Glutamatergic neuron (in vitro differentiated cells): ENCODE measurements at places on chromosomes 16 and 17.

- no peak for DNase-seq
Measured at GRCh38 chr16:17571499-17572093, 100.8 kb upstream of the XYLT1 start.

DNA sequence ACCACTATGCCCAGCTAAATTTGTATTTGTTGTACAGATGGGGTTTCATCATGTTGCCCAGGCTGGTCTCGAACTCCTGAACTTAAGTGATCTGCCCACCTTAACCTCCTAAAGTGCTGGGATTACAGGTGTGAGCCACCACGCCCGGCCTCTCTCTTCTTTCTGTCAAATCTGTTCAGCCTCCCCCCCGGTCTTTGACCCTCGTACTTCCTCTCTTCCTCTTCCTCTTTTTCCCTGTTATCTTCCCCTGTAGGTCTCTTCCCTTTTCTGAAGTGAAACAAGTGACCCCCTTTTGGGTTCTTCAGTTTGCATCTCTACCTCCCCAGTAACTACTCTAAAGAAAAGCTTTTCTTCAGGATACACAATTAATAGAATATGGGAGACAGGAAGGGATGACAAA is 31.7 kb upstream of the DHX40 start:
- DNase-seq = no peak

DNA sequence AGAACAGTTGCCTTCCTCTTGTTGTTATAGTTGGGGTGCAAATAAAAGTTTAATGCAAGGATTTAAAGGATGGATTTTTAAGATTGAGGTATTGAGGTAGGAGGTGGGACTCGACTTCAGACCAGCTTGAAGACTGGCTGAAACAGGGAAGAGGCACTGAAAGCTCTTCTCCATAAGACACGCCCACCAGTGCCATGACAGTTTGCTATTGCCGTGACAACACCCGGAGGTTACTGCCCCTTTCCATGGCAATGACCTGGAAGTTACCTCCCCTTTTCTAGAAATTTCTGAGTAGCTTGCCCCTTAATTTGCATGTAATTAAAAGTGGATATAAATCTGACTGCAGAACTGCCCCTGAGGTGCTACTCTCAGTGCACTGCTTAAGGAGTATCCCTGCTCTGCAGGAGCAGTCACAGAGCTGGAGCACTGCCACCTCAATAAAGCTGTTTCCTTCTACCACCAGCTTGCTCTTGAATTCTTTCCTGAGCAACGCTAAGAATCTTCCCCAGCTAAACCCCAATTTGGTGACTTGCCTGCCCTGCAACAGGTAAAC is 122.6 kb downstream of the SHISA6 start:
- no peak for DNase-seq

DNA sequence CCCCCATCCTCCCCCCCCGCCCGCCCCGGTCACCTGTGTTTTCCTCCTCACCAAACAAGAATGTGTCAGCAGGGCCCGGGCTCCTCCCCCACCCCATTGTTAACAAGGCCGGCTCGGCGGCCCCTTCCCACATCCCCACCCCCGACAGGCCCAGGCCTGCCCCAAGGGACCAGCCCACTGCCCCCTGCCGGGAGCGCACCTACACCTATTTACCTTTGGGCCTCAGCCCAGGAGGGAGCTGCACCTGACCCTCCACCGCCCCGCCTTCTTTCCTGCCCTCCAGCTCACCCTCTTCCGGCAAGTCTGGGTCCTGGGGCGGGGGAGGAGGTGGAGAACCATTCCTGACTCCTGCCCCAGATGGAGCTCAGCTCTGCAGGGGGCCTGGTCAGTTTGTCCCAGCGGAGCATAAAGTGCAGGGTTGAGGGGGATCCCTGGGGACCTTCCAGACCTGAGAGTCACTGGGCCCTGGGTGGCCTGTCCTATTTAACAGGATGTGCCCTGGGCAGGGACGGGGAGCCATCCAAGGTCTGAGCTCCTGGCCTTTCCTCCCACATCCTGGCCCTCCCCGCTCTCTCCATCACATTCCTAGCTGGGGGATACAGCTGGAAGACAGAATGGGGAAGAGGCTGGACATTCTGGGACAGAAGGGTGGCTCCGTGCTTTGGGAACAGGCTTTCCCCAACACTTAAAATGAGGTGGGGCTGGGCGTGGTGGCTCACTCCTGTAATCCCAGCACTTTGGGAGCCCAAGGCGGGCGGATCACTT is 8.3 kb downstream of the FOXJ1 start:
- no peak for DNase-seq

DNA sequence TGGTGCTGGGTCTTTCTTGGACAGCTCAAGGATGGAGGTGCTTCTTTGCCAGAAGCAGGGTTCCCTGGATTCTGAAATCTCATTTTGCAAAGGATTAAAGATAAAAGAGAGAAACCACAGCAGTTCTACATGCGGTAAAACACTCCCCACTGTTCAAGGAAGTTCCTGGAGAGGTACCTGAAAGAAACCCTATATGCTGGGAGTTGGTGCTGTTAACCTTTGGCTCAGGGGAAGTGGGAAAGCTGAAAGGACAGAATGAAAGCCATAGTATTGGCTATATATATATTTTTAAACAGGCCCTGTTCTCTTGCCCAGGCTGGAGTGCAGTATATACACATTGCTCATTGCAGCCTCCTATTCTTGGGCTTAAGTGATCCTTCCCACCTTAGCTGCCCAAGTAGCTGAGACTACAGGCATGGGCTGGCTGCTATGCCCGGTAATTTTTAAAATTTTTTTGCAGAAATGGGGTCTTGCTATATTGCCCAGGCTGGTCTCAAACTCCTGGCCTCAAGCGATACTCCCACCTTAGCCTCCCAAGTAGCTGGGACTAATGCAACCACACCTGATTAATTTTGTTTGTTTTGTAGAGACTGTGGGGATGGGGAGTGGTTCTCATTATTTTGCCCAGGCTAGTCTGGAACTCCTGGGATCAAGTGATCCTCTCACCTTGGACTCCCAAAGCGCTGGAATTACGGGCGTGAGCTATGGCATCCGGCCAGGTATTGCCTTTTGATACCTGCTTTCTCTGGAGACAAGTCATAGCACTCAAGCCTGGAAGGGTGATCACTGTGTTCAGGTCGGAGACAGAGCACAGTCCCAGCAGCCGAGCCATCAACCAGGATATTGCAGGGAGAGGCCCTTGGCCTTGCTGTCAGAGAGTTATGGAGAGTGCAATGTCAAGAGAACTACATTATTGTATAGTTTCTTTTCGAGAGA is 55.2 kb downstream of the MSI2 start:
- no peak for DNase-seq

DNA sequence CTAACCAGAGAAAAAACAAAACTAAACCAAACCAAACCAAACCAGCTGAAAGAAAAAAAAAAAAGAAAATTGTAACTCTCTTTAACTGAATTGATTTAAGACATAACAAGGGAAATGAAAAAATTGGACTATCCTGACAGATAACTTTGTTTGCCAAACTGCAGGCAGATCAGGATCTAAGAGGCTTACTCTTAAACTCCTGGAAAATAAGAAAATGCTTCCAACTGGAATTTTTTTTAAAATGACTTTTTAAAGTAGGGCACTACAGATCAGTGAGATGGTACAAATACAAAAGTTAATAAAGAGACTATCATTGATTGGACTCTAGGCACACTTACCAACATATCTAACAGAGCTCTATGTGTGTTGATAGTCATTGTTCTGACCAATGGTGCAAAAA is 125.5 kb upstream of the KCNJ16 start:
- no peak for DNase-seq

DNA sequence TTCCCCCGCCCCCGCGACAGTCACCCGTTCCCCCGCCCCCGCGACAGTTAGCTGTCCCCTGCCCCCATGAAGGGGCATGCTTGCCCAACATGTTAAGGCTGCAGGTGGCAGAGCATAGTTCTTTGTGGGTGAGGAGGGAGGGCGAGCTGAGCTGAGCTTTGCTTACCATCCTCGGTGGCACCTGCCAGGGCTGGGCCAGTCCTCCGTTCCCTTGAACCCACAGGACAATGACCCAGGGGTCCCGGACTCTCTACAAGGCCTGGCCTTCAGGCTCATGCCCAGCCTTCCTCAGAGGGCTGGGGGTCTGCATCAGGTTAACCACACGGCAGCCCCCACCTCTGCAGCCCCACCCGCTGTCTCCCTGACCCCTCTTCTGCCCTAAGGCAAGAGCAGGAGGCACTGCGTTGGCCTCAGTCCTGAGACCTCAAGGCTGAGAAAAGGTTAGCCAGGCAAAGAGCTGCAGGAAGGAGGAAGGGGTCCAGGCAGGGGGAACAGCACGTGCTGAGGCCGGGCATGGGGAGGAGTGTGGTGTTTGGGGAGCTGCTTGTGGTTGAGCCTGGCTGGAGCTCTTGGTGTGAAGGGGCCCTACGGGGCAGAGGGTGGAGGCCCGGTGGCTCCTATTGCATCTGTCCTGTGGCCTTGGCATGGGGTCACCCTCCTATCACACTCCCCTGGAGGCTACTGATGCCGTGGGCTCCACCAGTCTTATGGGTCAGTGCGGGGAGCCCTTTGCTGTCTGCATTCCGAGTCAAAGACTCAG is 11.4 kb upstream of the DOC2B start:
- DNase-seq = no peak

GRCh38 chr16:58462499-58462996 is 37.4 kb upstream of the NDRG4 start:
- DNase-seq = no peak

- DNase-seq = no peak
Measured at GRCh38 chr16:2854700-2855309, 3.2 kb downstream of the PRSS22 start.

GRCh38 chr17:31511195-31511578 is 119.7 kb downstream of the RAB11FIP4 start:
- peak; percentile 10 for DNase-seq

DNA sequence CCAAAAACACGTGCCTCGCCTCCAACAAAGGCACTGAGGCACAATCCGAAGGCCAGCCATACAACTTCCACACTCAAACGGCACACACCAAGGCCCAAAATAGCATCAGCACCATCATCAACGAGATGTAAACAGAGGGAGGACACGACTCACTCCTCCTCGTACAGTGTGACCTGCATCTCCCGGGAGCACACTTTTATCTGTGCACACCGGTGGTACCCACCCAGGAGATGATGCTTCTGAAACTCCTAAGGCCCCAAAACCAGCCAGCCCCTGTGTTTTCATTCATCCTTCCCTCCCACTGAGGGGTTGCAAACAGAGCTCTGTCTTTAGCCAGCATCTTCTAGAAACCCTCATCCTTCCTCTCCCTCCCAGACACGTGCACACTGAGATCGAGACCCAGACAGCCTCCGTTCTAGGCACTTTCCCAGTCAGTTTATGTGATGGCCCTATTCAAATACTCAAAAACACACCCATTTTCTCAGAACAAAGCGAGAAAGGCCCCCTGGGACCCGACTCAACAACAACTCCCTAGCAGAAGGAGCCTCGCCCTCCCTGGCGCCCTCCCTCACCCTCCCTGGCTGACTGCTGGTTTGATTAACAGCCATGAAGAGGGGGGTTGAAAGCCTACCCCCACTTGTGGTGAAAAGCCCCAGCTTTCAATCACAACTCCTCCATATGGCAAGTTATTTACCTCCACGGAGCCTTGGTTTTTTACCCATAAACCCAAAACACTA is 76.3 kb downstream of the GAS7 start:
- DNase-seq = no peak

GRCh38 chr16:52547004-52547833 is at the start of gene TOX3:
TSS of gene TOX3 (minus strand) at chr16:52547143. CDS start at chr16:52546723, 420 bp downstream.
- peak; percentile 80 for DNase-seq

DNA sequence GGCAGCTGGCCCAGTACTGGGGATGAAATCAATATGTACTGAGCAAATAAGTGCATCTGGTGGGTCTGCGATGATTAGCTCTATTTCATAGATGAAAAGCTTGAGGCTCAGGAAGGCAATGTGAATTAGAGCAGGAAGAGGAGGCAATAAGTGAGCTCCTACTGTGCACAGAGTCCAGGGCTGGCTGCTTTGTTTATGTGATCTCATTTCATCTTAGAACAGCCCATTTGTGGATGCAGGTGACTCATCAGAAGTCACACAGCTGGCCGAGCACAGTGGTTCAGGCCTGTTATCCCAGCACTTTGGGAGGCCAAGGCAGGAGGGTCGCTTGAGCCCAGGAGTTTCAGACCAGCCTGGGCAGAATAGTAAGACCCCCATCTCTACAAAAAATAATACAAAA is 7.1 kb downstream of the TMEM114 start:
- no peak for DNase-seq

DNA sequence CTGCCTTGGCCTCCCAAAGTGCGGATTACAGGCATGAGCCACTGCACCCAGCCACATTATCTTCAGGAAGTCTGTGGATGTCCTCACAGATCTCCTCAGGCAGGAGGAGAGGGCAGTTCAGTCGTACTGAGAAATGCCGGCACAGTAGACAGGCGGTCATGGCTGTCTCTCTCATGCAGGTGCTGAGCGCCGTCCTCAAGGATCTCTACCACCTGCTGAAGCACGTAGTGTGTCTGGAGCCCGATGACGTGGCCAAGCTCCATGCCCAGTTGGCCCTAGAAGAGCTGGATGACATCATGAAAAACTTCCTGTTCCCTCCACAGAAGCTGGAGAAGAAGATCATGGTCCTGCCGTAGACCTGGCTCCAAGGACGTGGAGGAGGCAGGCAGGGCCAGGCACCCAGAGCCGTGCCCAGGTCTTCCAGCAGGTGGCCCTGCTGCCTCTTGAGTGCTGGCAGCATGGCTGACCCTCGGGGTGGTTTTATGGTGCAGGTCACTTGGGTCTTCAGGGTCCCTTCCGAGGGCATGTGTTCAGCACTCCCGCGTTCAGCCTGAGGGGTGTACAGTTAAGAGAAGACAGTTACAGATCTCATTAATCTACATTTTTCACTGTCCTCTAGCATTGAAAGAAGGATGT is 22.0 kb upstream of the HAS3 start:
- DNase-seq = no peak

DNA sequence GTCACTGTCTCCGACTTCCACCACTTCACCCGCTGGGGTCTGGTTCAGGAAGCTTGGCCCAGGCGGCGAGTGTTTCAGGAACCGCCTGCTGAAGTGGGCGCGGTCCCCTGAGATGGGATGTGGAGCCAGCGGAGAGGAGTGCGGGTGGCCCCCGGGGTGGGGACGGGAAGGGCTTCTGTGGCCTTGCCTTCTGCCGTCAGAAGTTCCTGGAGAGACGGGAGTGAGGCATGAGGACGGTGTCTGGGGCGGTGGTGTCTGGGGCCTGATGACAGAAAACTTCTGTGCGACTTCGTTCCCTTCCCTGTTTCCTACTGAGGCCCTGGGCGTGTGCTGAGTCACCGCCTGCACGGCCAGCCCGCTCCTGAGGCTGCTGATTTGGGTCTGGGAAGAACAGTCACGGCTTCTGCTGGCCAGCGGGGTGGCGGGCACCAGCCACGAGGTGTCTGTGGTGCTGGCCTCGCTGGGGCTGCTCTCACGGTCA is 12.3 kb upstream of the NLRC3 start:
- no peak for DNase-seq

GRCh38 chr16:84020353-84020752 is 22.2 kb downstream of the SLC38A8 start:
- DNase-seq = no peak
